ENCODE measurements at places on chromosomes 4 and X. TPM values are rescaled to one million over a fixed set of nuclear protein-coding genes. Genes with fewer than 3 reads are reported as not detected.
A peak's percentile ranks its signal among the peaks of the same experiment; 100 is the strongest.

- no peak for DNase-seq
These were observed 62.6 kb downstream of the DGKK start for GRCh38 chrX:50407976-50408375.

DNA sequence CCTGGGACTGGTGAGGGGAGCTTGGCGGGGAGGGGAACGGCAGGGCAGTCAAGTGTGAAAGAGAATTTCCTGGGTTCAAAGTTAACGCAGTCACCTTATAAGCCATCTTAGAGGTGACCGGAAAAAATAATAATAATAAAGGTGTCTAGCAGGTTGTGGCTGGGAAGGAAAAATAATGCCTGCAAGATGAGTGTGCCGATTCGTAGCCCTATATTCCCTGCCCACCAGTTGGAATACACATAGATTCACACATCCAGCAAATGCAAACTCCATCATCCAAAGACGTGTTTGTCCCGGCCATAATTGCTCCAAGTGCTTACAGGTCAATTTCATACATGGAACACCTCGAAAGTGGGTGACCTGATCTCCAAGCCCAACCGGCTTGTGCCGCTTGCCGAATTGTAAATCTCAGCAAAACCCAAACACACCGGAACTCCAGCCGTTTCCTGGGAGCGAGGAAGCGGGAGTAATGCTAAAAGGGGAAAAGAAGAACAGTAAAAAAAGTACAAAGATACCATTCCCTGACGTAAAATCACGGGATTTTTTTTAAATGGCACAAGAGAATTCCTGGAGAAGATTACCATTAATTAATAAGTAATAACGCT is 1.3 kb upstream of the FAT1 start:
- no peak for DNase-seq

Gene PLK4
- polyA plus RNA-seq: 2.8 TPM

Gene BEND4
- 1.8 TPM for polyA plus RNA-seq

Gene F8
- polyA plus RNA-seq: 12.1 TPM

DNA sequence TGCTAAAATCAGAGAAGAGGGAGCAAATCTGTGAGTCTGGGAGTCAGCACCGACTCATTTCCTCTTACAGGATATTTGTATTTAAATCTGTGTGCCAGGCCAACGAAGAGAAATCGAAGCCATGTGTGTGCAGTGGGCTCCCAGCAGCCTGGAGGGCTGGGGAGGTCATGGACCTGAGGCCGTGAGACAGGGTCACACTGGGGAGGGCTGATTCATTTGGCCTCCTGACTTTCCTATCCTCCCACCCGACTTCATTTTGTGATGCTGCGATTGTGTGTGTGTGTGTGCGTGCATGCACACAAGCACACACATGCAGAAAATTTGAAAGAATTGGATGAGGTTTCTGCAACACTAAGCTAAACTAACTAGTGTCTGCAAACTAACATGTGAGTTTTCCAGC is 48.7 kb upstream of the STX18 start:
- no peak for DNase-seq

- DNase-seq: no peak
These were observed 13.7 kb upstream of the AREG start for GRCh38 chr4:74431113-74431826.

DNA sequence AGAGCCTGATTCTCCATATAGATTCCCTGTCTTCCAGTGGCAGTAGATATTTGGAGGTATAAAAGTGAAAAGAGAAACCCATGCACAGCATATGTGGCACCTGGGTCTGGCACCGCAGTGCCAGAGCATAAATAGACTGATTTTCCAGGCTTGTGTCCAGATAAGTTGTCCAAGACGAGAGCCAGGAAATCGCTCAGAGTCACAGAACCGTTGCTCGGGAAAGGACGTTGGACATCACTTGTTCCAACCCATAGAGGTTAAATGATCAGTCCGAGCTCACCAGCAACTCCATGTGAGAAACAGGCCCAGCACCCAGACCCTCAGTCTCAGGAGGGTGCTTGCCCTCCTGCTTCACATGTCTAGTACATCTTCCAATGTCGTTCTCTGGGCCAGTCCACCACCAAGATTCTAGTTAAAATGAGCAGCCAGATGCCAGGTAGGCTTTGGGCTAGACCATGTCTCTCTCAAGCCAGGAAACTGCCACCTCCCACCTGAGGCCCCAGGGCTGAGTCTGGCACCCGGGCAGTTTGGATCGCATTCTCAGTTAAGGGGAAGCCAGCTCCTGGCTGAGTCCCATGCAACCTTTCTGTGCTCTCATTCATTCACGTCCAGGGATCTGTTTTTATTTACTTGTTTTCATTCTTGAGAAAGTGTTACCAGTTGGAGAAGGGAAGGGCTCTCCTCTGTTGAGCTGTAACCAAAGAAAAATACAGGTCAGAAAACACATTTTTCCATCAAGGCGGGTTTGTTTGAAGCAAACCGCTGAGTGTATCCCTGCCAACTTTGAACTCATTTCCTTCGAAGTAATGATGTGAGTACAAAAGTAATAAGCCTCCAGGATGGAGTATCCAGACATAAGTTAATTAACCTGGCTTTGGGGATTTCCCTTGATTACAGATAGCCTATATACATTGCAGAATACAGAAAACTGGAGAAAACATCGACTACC is 91.7 kb downstream of the PHOX2B start:
- no peak for DNase-seq

Gene HSFX1
- 0.21 TPM for polyA plus RNA-seq

DNA sequence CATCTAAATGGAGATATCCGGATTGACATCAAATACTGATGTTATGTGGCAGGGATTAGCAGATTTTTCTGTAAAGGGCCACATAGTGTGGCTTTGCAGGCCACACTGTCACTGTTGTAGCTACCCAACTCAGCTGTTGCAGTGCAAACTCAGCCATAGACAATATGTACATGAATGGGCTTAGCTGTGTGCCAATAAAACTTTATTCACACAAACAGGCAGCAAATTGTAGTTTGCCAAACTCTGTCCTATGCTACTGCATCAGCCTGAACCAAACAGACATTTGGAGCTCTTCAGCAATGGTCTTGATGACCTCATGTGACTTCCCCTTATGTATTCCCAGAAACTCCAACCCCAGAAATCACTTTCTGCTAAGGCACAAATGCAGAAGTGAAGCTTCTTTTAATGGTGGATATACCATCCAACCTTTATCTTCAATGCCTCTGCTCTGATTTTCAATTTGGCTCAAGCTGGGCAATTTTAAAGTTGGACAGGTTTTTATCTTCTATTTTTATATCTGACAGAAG is 18.4 kb upstream of the TRPC5OS start:
- DNase-seq: no peak

Gene PPP4R3C
- polyA plus RNA-seq: not detected

GRCh38 chrX:124902953-124903352 is 416.7 kb upstream of the TEX13C start:
- DNase-seq: no peak

DNA sequence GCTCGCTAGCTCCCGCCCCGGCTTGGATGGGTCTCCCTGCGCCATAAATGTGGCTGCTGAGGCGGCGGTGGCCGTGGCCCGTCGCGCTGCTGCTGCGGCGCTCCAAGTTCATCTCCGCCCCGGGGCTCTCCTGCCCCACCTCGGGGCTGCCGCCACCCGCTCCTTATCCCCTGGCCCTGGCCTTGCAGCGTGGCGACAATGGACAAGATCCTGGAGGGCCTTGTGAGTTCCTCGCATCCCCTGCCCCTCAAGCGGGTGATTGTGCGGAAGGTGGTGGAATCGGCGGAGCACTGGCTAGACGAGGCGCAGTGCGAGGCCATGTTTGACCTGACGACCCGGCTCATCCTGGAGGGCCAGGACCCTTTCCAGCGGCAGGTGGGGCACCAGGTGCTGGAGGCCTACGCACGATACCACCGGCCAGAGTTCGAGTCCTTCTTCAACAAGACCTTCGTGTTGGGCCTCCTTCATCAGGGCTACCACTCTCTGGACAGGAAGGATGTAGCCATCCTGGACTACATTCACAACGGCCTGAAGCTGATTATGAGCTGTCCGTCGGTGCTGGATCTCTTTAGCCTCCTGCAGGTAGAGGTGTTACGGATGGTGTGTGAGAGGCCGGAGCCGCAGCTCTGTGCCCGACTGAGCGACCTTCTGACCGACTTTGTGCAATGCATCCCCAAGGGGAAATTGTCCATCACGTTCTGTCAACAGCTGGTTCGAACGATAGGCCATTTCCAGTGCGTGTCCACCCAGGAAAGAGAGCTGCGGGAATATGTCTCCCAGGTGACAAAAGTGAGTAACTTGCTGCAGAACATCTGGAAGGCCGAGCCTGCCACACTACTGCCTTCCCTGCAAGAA is 763 bp downstream of the USP38 start:
- DNase-seq: peak; percentile 80

Gene GC
- polyA plus RNA-seq: not detected

GRCh38 chrX:114715096-114715495 is 131.2 kb downstream of the HTR2C start:
- no peak for DNase-seq

Gene DGKK
- polyA plus RNA-seq: not detected

GRCh38 chr4:81629366-81629765 is 157.7 kb upstream of the RASGEF1B start:
- no peak for DNase-seq

- no peak for DNase-seq
These were observed 71.2 kb upstream of the PRSS48 start for GRCh38 chr4:151205722-151206121.

Gene BANK1
- 155 TPM for polyA plus RNA-seq

- no peak for DNase-seq
These were observed 175.1 kb downstream of the PARM1 start for GRCh38 chr4:75107755-75108612.

Gene RGN
- 2.8 TPM for polyA plus RNA-seq

GRCh38 chr4:81574991-81575390 is 103.3 kb upstream of the RASGEF1B start:
- no peak for DNase-seq

DNA sequence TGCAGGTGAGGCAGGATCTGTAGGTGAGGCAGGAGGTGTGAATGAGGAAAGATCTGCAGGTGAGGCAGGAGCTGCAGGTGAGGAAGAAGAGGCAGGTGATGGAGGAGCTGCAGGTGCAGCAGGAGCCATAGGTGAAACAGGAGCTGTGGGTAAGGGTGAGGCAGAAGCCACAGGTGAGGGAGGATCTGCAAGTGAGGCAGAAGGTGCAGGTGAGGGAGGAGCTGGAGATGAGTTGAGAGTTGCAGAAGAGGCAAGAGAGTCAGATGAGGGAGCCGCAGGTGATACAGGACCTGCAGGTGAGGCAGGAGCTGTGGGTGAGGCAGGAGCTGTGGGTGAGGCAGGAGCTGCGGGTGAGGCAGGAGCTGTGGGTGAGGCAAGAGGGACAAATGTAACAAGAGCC is 27.1 kb upstream of the PNMA3 start:
- DNase-seq: no peak

DNA sequence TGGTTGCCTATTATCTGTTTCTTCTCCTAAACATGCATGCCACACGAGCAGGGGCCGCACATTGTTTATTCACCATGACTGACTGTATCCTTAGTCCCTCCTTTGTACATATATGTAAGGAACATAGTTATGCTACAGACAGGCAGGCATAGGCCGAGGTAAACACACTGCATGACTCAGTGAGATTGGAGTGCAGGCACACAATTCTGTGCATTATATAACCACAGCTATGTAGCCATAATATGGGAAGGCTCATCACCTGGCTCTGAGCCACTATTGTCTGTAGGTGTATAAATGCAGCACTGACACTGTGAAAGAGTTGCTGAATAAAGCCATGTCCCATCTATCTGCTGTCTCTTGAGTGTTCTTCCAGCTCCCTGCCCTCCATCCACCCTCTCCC is 431.6 kb downstream of the IDS start:
- no peak for DNase-seq

Gene GLRB
- polyA plus RNA-seq: 0.03 TPM

DNA sequence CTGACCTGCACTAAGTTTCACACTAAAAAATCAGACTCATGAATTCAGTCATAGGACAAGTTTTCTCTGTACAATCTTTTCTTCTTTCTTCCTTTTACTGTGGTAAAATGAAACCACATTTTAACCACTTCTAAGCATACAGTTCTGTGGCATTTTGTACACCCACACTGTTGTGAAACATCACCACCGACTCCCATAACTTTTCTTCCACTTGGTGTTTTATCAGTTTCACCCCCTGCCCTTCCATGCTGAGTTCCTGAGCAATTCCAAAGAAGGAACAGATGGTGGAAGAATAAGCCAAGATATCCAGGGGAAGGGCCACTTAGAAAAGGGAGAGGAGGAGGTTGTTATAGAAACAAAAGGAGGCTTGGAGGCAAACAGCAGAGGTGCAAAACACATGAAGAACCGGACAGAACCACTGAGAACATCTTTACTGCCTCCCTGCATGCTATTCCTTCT is 22.6 kb downstream of the SLC25A4 start:
- no peak for DNase-seq

DNA sequence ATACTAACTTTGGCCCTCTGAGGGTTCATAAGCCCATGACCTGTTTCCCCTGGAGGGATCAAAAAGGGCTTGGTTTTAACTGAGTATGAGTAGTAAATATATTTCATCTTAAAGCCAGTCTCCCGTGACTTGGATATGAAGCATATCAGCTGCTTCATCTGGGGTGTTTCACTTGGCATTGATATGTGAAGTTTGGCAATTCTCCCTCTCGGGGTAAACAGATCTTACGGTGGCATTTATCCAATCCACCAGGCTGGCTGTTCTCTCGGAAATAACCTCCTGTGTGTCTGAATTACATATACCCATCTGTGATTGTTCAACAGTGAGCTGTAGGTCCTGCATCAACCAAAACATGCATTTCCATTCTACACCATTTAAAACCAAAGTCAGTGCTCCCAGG is 130.7 kb downstream of the ADAM29 start:
- DNase-seq: no peak

- no peak for DNase-seq
These were observed 57.2 kb upstream of the CXorf66 start for GRCh38 chrX:140022482-140022881.

DNA sequence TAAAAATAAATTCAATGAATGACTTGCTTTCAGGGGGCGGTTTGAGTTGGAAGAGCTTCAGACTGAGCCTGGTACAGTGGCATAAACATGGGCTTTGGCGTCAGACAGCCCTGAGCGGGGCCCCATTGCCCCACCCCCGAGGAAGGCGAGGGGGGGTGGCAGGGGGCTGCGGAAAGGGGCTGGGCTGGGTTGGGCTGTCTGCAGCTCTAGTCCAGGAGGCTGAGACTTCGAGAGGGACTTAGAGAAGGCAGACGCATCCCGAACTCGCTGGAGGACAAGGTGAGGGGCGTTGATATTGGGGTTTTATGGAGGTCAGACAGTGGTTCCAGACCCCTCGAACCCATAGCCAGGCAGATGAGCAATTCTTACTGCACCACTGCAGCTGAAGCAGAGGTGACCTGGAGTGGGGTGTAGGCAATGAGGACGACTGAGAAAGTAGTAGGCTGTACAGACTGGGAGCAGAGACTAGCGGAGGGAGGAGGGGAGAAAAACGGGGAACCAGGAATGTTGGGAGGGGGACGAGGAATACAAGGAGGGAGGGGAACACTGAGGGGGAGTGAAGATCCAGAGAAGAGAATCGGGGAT is at the start of gene MAGED2:
Gene MAGED2 (plus strand): TSS at position 222 of the 585 bp plus-strand sequence. CDS start 1,587 bp downstream, outside the sequence.
- DNase-seq: peak; percentile 85
